ENCODE measurements at places on chromosomes 4 and X. TPM values are rescaled to one million over a fixed set of nuclear protein-coding genes. Genes with fewer than 3 reads are reported as not detected.

DNA sequence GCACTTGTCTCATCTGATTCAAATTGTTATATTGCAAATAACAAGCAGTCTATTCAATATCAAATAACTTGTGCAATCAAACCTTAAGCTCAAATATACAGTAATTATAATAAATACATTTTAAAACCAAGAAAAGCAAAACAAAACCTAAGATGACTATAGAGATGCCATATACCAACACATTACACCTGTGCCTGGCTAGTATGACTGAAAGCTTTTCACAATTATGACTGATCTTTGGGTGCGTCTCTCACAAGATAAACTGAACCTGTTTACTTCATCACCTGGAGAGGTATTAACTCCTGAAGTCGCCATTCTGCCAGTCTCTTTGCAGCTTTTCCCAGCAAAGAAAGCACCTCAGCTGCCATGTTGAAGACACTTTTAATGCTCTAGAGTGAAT, 41.3 kb downstream of the ACSL4 start:
- no peak for DNase-seq
- H3K36me3 ChIP-seq = no peaks in the 10 kb centered on the region
- H3K4me1 ChIP-seq = no peaks in the 10 kb centered on the region

DNA sequence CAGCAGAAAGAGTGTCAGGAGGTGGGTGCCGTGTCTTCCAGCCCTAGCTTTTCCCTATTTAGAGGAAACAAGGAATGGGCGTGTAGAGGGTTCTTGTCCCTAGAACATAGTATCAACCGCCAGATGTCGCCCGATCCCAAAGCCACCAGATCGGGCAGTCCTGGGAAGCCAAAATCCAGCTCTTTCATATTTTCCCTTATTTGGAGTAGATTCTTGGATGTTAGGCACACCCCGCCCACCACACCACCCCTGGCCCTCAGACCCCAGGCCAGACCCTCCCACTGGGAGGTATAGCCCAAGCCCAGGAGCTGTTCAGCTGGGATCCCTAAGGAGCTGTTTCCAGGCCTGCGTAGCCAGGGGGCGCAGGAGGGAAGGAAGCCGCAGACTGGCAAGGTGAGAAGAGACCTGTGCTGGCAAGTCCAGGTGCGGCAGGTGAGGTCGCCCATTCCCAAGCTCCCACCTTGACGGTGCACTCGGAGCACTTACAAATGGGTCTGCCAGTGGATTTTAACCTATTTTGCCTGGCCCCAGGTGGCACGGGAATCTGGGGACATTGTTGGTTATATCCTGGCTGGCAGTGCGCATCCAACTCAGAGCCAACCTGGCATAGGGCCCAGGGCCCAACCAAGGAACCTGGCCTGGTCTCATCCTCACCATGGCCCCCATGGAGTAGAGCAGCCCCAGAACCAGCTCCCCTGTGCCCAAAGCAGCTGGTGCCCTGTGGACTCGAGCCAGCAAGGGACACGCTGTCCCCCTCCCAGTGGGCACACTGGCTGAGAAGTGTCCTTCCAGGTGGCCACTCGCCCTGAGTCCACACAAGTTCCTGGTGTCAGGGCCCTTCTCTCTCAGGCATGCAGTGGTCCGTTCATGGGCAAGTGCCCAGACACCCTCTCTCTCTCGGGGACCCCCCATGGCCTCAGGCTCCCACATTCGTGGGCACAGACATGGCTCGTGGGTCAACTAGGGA, 811 bp downstream of the FLNA start:
- no peaks in the 10 kb centered on the region for H3K27me3 ChIP-seq
- H3K4me1 ChIP-seq = peaks cover 9% of the 10 kb centered on the region
- no peak for DNase-seq
- peak overlapping the region; percentile 42 for H3K4me3 ChIP-seq

DNA sequence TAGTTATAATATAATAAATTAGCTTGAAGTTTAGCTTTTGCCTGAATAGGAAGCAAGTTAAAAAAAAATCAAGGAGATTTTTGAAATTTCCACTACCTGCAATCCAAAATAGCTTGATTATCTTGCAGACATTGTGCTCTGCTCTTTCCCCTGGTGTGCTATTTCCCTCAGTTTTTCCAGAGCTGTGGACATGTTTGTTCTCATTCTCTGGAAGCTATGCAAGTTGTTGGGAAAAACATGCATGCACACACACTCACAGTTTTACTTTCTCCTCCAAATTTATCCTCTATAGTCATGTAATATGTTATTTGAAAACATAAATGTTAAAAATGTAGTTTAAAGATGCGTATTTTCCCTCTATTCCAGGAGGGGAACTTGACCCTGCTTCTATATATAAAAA, 225.8 kb upstream of the ARSJ start:
- DNase-seq = no peak
- H3K36me3 ChIP-seq = no peaks in the 10 kb centered on the region
- no peak overlapping the region for H3K4me3 ChIP-seq
- H3K27ac ChIP-seq = no peak overlapping the region

DNA sequence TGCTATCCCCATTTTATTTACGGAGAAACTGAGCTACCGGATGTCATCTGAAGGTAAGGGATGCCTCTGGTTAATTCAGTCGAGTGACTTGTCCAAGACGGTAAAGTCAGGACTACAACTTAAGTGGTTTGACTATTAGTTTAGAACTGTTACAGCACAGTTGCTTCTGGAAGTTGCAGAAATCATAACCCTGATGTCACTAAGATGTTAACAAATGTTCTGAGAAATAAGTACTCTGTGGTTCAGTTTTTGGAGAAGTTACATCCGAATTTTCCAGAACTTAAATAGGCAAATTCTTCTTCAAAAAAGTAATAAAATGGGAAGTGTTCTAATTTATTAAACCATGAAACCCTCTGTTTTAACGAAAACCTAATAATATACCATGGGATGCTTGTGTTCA, 3.1 kb downstream of the PPA2 start:
- no peak overlapping the region for H3K4me3 ChIP-seq
- no peaks in the 10 kb centered on the region for H3K27me3 ChIP-seq
- H3K27ac ChIP-seq = no peak overlapping the region
- H3K4me1 ChIP-seq = peaks cover 20% of the 10 kb centered on the region
- H3K36me3 ChIP-seq = no peaks in the 10 kb centered on the region

- no peak for DNase-seq
- H3K27ac ChIP-seq = no peak overlapping the region
- H3K4me3 ChIP-seq = no peak overlapping the region
- no peaks in the 10 kb centered on the region for H3K36me3 ChIP-seq
Observed at GRCh38 chrX:16646366-16647138, 3.4 kb upstream of the S100G start.

Gene PPARGC1A
- 55.9 TPM for total RNA-seq

Gene GPM6B
- 3.1 TPM for total RNA-seq

Gene CXCL6
- not detected for total RNA-seq

Gene RTL9
- 0.29 TPM for total RNA-seq

Gene HS3ST1
- 0.10 TPM for total RNA-seq

Data from gastrocnemius medialis (tissue), 4 donors.